ENCODE measurements at places on chromosomes 3 and 15.

GRCh38 chr15:99466701-99467337 lies 99.0 kb upstream of the MEF2A start:
- H3K27me3 ChIP-seq: no peaks in the 10 kb centered on the region
- H3K36me3 ChIP-seq: no peaks in the 10 kb centered on the region
- DNase-seq: no peak
- H3K27ac ChIP-seq: no peak overlapping the region
- no peaks in the 10 kb centered on the region for H3K4me1 ChIP-seq

GRCh38 chr3:165103616-165104015 lies 25.3 kb upstream of the SI start:
- no peak overlapping the region for H3K27ac ChIP-seq
- DNase-seq: no peak
- no peaks in the 10 kb centered on the region for H3K36me3 ChIP-seq
- H3K4me3 ChIP-seq: no peak overlapping the region
- H3K4me1 ChIP-seq: no peaks in the 10 kb centered on the region

DNA sequence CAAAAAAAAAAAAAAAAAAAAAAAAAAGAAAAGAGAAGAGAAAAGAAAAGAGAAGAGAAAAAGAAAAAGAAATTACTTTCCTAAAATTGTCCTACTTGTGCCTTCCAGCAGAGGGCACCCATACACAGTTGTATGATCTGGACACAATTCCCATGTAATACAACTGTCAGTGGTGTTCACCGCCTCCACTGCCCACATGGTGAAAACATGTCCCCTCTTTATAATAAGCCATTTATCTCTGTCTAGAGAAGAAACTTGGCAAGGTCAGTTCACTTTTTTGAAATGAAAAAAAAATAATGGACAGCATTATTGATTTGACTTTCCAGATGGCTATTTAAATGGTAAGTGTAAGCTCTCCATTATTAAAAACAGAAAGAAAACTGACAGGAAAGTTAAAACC lies 459.4 kb downstream of the GBE1 start:
- H3K36me3 ChIP-seq: no peaks in the 10 kb centered on the region
- no peak overlapping the region for H3K27ac ChIP-seq
- no peaks in the 10 kb centered on the region for H3K27me3 ChIP-seq
- DNase-seq: peak; percentile 29
- H3K4me3 ChIP-seq: no peak overlapping the region

DNA sequence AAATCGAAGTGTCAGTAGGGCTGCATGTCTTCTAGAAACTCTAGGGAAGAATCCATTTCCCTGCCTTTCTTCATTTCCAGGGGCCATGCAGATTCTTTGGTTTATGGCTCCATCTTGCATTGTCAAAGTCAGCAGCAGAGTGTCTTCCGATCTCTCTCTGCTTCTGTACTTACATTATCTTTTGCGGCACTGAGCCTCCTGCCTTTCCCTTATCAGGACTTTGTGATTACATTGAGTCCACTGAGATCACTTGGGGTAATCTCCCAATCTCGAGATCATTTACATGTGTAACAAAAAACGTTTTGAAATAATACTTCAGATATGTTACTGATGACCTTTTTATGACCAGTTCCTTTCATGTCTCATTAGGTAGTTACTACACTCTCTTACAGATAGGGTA lies 695.9 kb downstream of the NSUN3 start:
- H3K36me3 ChIP-seq: no peaks in the 10 kb centered on the region
- no peaks in the 10 kb centered on the region for H3K27me3 ChIP-seq
- no peaks in the 10 kb centered on the region for H3K4me1 ChIP-seq
- no peak overlapping the region for H3K4me3 ChIP-seq
- no peak overlapping the region for H3K27ac ChIP-seq

DNA sequence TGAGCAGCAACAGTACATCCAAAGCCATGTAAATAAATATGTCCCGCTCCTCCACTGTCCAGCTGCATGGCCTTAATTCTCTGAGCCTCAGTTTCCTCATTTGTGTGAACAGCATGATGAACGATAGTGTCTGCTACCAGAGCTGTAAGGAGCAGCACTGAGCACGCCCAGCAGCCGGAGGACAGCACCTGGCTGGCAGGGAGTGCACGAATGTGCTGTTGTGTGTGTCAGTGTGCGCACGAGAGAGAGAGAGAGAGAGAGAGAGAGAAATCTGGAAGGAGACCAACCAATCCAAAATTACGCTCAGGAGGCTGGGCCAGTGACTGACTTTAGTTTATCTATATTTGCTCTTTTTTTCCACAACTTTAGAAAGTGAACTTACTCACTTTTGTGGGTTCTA lies 26.6 kb upstream of the PLXNA1 start:
- no peak overlapping the region for H3K27ac ChIP-seq
- H3K4me1 ChIP-seq: no peaks in the 10 kb centered on the region
- no peak for DNase-seq
- no peaks in the 10 kb centered on the region for H3K27me3 ChIP-seq

DNA sequence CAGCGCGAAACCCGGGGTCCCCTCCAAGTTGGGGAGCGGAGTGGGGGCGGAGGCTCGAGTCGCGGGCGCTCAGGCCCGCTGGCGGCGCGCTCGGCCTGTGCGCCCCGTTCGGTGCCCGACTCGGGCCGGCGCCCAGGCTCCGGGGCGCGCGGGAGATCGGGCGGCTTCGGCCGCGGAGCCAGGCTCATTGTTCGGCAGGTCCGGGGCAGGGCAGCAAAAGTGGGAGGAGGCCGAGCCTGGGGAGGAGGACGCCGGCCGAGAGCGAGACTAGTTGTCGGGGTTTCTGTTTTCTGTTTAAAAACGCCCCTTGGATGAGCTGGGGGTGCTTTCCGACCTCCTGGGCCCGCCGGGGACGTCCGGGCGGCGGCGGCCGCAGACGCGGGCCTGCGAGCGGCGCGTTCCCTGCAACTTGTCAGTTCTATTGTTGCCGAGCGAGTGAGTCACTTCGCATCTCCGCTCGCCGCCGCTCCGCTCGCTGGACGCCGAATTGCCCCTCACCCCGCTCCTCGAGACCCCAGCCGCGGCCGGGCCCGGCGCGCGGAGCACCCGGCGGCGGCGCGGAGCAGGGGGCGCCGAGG lies 676 bp downstream of the TCF12 start:
- H3K36me3 ChIP-seq: no peaks in the 10 kb centered on the region
- no peaks in the 10 kb centered on the region for H3K4me1 ChIP-seq
- DNase-seq: peak; percentile 57
- H3K27ac ChIP-seq: peak overlapping the region; percentile 93
- peak overlapping the region; percentile 91 for H3K4me3 ChIP-seq

DNA sequence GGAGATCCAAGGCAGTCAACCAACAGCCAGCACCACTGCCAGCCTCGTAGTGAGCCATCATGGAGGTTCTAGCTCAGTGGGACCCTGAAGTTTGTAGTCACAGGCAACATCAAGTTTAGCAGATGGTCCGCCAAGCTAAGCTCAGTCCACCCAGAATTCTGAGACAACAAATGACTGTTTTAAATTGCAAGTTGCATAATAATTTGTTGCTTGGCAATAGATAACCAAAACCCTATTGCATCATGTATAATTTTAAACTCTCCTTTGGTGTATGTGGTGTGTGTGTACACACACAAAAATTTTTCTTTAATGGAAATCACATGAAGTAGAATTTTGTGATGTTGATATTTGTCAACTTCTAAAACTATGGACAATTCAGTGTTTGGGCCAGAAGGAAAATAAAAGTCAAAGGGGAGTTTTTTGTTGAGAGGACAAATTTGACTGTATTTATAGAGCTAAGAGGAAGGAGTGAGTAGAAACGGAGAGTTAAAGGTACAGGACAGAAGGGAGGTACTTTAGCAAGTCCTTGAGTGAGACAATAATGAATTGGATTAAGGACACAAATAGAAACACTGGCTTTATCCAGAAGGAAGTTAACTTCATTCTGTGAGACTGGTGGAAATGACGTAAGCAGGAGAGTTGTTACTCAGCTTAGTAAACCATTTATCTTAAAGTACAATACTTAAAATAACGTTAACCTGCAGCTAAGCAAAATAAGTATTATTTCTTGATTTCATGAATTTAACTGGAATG lies 83.6 kb downstream of the NCEH1 start:
- H3K4me3 ChIP-seq: no peak overlapping the region
- DNase-seq: no peak
- no peaks in the 10 kb centered on the region for H3K4me1 ChIP-seq
- H3K36me3 ChIP-seq: no peaks in the 10 kb centered on the region

- H3K27me3 ChIP-seq: no peaks in the 10 kb centered on the region
- H3K4me3 ChIP-seq: no peak overlapping the region
- H3K4me1 ChIP-seq: no peaks in the 10 kb centered on the region
- H3K36me3 ChIP-seq: no peaks in the 10 kb centered on the region
- DNase-seq: no peak
Observed at GRCh38 chr3:130702985-130703384, 43.6 kb downstream of the PIK3R4 start.

DNA sequence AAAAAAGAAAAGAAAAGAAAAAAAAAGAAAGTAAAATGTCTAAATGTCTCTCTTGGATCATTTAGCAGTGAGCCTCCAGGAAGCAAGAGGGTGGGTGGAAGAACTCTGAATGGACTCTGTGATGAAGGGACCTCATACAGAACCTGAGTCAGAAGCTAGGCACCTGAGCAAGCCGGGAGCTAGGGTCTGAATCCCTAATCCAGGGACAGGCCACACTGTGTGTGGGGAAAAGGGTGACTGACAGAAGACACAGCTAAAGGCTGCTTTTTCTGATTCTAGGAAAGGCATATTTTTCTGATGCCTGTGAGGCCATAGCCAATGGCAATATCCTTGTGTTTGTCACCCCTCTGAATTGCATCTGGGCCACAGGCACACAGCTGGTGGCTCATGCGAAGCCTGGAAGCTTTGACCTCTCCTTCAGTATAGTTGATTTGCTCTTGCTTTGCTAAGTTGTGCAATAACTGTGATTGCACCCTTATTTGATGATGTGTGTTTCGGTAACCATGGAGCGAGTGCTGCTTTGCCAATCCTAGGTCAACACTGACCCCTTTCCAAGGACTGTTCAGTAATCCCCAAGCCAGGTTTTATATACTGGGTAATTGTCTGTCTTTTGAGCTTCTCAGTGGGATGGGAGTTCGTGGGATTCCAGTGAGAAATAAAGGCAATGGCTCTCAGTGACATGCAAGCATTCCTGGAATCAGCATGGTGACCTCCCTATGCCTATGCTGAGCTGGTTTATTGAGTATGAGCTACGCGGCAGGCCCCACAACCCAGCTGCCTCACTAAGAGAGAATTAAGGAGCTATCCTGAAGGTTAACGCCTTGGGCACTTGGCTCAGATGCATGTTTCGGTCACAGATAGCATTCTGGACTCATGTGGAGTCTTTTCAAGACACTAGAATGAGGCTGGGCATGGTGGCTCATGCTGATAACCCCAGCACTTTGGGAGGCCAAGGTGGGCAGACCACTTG lies 49.0 kb upstream of the OSBPL11 start:
- DNase-seq: no peak
- no peaks in the 10 kb centered on the region for H3K36me3 ChIP-seq
- H3K4me3 ChIP-seq: no peak overlapping the region

DNA sequence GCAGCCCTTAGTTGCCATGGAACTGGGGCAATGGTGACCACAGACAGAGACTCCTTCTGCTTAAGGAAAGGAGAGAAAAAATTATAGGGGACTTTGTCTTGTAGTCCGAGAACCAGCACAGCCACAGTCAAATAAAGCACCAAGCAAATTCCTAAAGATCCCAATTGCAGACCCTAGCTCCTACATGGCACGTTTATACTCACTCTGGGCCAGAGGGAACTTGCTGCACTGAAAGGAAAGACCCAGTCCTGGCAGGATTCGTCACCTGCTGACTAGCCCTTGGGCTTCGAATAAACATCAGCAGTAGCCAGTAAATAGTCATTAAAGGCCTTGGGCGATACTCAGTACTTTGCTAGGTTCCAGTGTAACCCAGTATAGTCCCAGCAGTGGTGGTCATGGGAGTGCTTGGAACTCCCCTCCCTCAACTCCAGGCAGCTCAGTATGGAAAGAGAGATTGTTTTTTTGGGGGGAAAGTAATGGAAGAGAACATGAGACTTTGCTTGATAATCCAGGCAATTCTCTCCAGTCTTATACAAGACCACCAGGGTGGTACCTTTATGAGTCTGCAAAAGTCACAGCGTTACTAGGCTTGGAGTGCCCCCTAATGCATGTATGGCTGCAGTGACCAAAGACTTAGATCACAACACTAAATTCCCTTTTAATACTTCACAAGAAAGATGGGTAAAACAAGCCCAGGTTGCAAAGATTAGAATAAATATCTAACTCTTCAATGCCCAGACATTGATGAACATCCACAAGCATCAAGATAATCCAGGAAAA lies 66.4 kb upstream of the AGTR1 start:
- H3K27ac ChIP-seq: no peak overlapping the region
- no peaks in the 10 kb centered on the region for H3K36me3 ChIP-seq
- DNase-seq: no peak
- no peaks in the 10 kb centered on the region for H3K27me3 ChIP-seq

GRCh38 chr15:81107889-81108288 lies 26.2 kb upstream of the CFAP161 start:
- H3K4me3 ChIP-seq: no peak overlapping the region
- no peaks in the 10 kb centered on the region for H3K4me1 ChIP-seq
- no peaks in the 10 kb centered on the region for H3K36me3 ChIP-seq
- DNase-seq: no peak
- no peaks in the 10 kb centered on the region for H3K27me3 ChIP-seq

GRCh38 chr3:94024385-94024784 lies 4.0 kb downstream of the STX19 start:
- no peaks in the 10 kb centered on the region for H3K4me1 ChIP-seq
- no peak overlapping the region for H3K4me3 ChIP-seq
- H3K27me3 ChIP-seq: no peaks in the 10 kb centered on the region
- no peaks in the 10 kb centered on the region for H3K36me3 ChIP-seq

DNA sequence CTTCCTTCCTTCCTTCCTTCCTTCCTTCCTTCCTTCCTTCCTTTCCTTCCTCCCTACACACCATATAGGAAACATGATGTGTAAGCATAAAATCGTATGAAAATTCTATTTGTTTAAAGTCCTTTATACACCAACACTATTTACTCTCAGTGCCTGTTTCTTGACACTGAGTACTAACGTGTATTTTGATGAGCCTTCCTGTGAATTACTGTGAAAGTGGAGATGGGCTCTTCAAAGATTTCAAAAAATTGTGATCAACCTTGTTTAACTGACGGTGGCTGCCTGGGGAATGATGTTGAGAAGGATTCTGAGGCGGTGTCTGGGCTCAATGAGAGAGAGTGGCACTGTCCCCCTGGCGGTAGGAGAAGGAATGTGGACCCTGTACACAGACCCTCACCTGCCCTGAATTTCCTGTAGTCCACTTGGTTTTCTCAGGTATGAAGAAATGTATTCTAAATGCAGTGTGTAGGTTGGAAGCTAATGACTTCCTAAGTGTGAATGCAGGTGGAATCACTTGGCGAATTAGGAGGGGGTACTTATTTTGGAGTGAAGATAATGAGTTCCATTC lies 237.9 kb downstream of the GAP43 start:
- no peaks in the 10 kb centered on the region for H3K27me3 ChIP-seq
- H3K4me3 ChIP-seq: no peak overlapping the region
- no peaks in the 10 kb centered on the region for H3K4me1 ChIP-seq

DNA sequence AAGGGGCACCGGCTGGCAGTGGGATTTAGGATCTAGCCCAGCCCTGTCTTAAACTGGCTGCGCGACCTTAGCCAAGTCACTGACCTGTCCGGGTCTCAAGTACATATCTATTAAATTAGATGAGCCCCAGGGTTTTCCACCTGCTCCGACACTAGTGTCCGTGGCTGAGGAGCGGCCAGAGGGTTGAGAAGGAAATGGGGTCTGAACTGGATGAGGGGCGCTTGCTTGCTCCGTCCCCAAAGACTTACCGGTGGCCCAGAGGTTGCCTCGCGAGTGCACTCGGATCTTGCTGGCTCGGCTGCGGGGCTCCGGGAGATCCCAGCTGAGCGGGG lies 285 bp downstream of the NMB start:
- DNase-seq: no peak
- no peaks in the 10 kb centered on the region for H3K27me3 ChIP-seq
- peaks cover 5% of the 10 kb centered on the region for H3K4me1 ChIP-seq
- peak overlapping the region; percentile 65 for H3K4me3 ChIP-seq
- H3K27ac ChIP-seq: peak overlapping the region; percentile 61
